ENCODE measurements at places on chromosomes 2 and 18.

- DNase-seq, result no peak
Observed at GRCh38 chr2:121186261-121186660, 98.7 kb downstream of the TFCP2L1 start.

- no peak for DNase-seq
Observed at GRCh38 chr18:49692906-49693716, 120.2 kb downstream of the ACAA2 start.

- DNase-seq, result no peak
Observed at GRCh38 chr2:224723586-224724217, 7.5 kb upstream of the CCDC195 start.

DNA sequence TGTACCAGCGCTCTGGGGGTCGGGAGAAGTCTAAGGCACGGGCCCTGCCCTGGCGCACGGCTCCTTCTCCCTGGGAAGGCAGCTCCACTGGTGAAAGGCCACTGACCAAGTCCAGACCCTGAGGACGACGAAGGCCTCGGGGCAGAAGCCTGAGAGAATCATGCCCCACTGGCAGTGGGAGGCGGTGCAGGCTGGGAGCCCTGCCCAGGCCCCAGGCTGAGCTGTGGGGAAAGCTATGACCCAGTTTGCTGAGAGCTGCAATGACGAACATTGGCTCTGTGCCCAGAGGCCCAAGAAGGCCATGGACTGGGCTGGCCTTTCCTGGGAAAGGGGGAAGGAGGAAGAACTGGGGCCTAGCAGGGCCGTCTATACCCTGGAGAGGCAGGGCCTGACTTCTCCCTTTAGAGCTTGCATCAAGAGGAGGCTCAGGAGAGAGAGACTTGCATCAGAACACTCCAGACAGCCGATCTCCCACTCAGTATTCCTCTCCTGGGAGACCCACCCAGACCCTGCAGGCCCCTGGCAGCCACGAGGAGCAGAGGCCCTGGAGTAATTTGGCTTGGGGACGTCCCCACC lies 32.9 kb downstream of the HS1BP3 start:
- DNase-seq, result peak; percentile 19

- DNase-seq, result no peak
Observed at GRCh38 chr2:133867166-133867565, 298.9 kb upstream of the NCKAP5 start.

DNA sequence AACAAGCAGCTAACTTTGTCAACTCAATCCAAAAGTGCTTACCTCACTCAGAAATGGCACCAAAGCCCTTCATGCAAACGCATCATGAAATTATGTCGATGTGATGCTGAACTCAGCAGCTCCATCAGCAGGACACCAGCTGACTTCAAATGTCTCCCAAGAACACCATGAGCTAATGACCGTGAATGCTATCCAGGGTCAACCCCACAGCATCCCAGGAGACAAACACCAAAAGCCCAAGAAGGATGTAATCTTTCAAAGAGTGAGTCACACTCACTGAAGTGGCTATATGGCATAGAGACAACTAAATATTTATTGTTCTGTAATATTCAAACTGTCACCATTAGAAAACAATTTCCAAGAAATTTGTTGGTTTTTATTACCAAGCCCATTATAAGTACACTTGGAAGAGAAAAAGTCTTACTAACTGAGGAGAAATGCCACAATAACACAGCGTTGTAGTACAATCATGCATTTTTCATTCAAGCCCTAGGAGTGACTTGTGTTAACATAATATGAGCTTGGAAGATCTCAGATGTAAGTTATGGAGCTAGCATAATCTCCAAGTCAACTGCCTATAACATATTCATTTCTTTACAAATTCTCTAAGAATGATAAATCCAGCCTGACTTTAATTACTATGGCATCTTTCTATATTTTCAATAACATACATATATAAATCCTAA lies 165.0 kb upstream of the CCDC68 start:
- DNase-seq, result no peak

DNA sequence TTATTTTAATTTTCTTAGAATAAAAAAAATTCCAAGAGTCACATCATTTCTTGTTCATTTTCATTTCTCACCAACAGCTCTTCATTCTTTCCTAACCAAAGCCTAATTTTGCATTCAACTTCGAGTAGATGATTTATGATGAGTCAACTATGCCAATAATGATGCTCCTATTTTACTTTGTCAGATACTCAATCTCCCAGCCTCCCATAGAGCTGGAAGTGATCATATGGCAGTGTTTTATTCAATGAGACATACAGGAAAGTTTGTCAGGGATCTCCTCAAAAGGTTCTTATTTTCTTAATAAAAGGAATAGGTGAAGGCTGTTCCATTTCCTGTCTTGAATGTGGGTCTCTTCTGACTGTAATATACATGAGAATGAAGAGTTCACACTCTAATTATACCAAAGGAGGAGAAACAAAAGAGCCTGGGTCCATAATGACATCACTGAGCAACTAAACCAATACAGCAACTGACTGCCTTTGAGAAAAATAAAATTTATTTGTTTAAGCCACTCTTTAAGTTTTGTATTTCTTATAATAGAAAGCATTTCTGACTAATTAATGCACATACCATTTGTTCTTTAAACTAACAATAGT lies 231.2 kb upstream of the CYP26B1 start:
- DNase-seq, result no peak

DNA sequence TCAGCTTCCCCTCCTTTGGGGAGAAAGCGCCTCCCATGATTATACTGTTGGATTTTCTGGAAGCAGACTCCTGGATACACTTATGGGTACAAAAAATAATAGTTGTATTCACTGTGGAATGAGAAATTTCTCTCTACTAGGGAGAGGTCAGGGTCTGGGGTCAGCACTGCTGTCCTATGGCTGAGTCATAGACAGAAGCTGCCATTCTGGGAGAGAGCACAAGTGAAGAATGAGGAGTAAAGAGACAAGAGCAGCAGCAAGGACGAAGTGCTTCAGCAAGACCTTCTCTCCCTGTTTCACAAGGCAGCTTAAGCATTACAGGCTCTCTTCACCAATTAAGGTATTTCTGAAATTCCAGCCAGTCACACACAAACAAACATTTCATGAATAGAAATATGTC lies 10.1 kb upstream of the UNC80 start:
- DNase-seq, result no peak

- no peak for DNase-seq
Observed at GRCh38 chr2:149344105-149344504, 13.7 kb downstream of the LYPD6 start.

- DNase-seq, result no peak
Observed at GRCh38 chr2:205034034-205034433, 488.8 kb downstream of the PARD3B start.

DNA sequence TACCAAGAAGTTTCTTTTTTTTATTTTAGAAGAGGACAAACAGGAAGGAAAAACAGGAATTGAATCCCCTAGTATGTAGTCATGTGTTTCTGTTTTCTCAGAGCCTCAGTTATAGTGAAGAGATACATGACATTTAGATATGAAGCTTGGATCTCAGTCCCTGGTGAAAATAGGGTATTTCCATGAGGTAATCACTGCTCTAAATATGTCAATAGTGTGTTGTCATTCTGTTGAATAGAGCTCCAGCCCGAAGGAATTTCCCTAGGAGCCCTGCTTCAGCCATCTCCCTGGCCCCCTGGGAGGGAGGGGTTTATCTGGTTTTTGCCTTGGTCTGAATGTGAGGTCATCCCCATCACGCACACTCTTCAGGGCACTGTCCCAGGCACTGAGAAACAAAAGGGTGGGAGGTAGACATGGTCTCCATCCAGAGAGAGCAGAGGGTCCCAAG lies 47.1 kb upstream of the REL start:
- DNase-seq, result no peak

DNA sequence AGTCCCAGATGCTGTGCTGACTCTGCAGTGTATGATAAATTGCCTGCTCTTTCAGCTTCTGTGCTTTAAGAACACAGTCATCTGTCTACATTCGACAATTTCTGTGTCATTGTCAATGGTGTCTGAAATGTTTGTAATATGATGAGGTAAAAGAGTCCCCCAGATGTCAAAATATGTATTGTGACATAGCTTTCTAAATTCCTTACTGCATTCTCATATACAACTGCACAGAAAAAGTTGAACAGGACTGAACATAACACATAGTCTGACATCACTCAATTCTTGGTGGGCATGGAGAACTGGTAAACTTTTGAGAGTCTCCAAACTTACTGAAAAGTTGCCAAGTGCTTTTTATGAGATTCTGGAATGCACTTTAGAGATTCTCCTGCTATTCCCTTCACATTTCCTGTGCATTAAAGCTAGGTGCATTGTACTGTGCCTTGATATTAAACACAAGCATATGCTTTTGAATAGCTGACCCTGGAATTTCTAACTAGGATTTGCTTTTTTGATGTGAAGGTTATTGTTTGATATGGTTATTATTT lies 48.1 kb upstream of the ARHGAP28 start:
- DNase-seq, result no peak

Measured in hematopoietic multipotent progenitor cell treated with erythropoietin and hydrocortisone succinate and interleukin-3 and kit ligand, for 8 days (in vitro differentiated cells).